ENCODE measurements at places on chromosomes 5 and 9. TPM values are rescaled to one million over a fixed set of nuclear protein-coding genes. Genes with fewer than 3 reads are reported as not detected.

DNA sequence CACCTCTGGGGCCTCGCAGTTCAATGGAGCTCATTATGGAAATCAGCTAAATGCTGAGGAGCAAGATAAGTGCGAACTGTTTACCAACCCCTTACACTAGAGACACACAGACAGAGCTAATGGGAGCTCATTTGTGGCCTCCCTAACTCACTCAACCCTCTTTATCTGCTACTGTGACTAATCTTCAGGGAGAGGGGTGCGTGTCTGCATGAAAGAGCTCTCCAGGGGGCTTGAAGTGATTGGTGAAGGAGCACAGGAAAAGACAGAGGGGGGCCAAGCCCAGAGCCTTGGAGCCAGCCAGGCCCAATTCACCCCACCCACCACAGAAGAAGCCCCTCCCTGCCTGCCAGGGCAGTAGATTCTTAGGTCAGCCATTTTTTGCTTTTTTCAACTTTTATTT is 466.8 kb upstream of the BRINP1 start:
- DNase-seq, result no peak

- DNase-seq, result no peak
These were observed 1.1 kb upstream of the SYNPO start for GRCh38 chr5:150639377-150639692.

LCN12 gene
- polyA plus RNA-seq, result not detected

GRCh38 chr5:161311146-161311708 is 235.3 kb downstream of the GABRB2 start:
- DNase-seq, result no peak

DNA sequence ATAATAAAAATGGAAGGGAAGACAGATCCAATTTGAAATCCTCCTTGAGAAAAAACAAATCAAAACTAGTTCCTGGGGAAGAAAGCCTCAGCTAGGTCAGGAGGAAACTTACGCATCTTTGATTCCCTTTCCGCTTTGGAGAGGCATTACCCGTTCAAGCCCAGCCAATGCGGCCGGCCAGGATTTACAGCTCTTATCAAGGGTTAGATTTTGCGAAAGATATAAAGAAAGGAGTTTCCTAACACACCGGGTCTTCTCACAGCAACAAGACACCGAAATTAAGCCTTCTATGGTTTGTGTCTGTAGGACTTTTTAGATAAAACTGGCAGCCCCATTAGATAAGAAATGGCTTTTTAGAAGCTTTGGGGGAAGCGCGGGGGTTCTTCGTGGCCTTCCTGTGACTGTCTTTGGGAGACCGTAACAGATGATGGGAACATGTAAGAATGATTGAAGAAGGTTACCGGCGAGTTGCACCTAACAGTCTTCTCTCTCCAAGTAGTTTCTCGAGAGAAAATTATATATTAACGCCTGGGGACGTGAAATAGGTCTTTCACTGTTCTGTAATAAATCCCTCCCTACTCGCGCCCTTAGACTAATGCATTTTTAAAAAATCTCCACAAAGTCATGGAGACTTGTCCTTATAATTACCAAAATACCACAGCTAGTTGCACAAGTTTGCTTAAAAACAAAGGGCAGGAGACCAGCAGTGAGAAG is 1.3 kb upstream of the ISL1 start:
- no peak for DNase-seq

DNA sequence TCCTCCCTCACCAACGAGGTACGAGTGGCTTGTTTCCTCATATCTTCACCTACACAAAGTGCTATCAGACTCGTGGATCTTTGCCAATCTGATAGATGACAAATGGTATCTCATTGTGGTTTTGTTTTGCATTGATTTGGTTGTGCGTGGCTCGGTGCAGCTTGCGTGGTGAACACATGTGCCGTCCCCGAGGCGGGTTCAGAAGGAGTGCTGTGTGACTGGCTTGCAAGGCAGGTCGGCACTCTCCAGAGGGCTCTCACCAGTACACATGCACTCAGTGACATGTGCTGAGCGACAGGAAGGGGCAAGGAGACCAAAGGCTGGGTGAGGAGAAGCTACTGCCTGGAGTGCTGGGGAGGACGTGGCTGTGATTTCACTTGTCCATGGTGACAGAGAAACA is 95.3 kb upstream of the PITX1 start:
- DNase-seq, result no peak

GRCh38 chr9:107218829-107219485 is 64.1 kb upstream of the RAD23B start:
- no peak for DNase-seq
